ENCODE measurements at places on chromosomes 11 and 22.

GRCh38 chr11:1557904-1558774 lies 13.9 kb downstream of the DUSP8 start:
- DNase-seq = no peak

- no peak for DNase-seq
Measured at GRCh38 chr11:27471589-27472397, 797 bp downstream of the LGR4 start.

- DNase-seq = no peak
Measured at GRCh38 chr22:45533703-45534102, 31.0 kb downstream of the FBLN1 start.

- no peak for DNase-seq
Measured at GRCh38 chr11:100830978-100831732, 144.1 kb downstream of the ARHGAP42 start.

DNA sequence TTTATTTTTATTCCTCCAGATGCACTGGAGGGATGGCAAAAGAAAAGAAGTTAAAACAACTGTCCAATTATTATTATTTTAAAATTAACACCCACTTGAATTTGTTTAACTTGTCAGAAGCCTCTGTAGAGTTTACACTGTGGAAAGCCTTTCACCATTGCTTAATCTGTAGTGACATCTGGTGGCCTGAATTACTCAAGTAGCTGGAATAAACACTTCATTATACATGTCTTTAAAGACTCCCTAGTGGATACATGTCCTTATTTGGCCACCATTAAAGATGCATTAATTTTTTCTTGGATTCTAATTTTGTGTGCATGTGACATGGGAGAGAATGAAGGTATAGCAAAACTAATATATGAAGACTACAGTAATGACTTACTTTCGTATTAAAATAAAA lies 1496.5 kb downstream of the FAM181B start:
- no peak for DNase-seq

DNA sequence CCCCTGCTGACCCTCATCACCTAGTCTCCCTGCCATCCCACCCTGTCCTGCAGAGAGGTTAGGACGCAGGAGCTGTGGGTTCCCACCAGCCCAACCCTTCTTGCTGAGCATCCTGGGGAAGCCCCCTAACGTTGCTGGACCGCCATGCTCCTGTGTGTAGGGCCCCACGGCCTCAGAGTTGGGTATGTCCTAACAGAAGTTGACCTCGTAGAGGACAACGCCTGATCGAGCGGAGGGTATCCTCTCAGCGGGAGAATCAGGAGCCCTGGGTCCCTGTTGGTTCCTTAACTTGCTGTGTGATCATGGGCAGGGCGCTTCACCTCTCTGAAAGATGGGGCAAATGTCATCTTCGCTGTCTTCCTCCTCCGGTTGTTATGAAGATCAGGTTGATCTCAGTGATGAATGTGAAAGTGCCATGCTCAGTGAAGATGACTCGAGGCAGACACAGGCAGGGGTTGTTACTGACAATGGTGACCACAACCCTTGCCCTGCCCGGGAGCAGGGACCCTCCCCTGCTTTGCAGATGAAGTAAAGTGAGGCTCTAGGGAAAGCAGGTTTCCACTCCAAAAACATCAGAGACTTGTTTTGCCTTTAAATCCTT lies 19.3 kb upstream of the CD5 start:
- DNase-seq = peak; percentile 47

GRCh38 chr22:38843201-38843656 lies 599 bp downstream of the NPTXR start:
- peak; percentile 49 for DNase-seq

DNA sequence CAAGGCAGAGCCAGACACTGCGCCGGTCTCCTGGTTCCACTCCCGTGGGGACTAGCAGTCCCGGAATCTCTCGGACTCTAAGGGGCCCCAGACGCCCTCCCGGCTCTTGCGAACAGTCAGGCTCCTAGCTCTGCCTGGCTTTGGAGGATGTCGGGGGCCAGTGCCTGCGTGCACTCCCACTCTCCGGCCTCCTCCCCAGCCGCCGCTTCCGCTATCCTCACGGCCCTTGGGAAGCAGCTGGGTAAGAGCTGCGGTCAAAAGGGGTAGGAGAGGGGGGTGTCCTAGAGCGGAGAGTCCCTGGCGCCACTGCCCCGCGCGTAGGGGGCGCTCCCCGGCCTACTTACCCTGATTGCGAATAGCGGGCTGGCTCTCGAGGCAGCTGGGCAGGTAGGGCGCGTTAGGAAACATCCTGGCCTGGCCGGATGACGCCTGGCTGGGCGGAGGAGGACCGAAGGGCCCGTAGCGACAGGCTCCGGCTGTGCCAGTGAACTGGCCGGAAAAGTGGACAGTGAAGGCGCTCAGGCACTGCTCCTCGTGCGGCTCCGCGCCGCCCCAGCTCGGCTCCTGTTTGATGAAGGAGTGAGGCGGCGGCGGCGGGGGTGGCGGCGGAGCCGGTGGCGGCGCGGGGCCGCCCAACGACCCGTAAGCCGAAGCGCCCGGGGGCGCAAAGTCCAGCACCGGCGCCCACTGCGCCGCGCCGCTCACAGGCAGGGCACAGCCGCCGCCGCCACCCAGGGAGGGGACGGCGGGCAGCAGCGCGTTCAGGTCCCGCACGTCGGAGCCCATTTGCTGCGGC lies 785 bp downstream of the WT1 start:
- DNase-seq = no peak

- no peak for DNase-seq
Measured at GRCh38 chr11:57597916-57598830, 688 bp downstream of the SERPING1 start.

GRCh38 chr11:103546236-103546635 lies 437.0 kb downstream of the DYNC2H1 start:
- no peak for DNase-seq

DNA sequence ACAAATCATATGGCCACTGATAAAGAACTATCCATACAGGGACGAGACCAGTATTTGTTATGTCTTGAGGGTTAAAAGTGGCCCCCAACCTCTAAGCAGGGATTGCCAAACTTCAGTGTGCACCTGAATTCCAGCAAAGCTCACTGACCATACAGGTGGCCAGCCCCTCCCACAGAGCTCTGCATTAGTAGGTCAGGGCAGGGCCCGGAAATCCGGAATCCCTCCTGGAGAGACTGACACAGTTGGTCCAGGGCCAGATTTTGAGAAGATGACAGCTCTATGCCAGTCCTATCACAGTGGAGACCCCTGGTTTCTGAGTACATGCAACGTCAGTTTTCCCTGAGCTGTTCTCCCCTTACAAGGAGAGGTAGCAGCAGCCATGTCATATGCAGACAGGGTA lies 20.8 kb downstream of the VPS37C start:
- DNase-seq = no peak
